H9 (cell line): ENCODE measurements at places on chromosomes 2 and 18.

DNA sequence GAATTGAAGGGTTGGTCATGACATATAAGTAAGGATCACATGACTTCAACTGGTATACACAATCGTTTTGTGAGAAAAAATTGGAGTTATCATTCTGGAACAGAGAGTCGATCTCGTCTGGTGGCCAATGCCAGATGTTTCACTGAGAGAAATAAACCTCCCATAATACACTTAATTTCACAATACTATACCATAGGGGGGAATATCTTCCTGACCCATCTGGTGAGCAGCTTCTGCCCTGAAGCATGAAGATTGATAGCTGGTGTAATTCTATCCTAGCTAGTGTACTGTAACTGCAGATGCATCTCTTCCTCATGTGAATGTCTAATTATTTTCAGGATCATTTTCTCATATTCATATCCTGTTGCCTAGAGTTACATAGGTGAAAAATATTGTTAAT is 15.7 kb upstream of the CDH7 start:
- DNase-seq = no peak
- no peak overlapping the region for H3K4me3 ChIP-seq
- H3K4me1 ChIP-seq = no peaks in the 10 kb centered on the region

GRCh38 chr2:168571061-168571460 is 115.0 kb downstream of the CERS6 start:
- peaks cover 2% of the 10 kb centered on the region; the same call in 1 of the 3 replicates for H3K36me3 ChIP-seq
- no peaks in the 10 kb centered on the region; the same call in 1 of the 2 replicates for H3K4me1 ChIP-seq
- no peak overlapping the region for H3K27ac ChIP-seq
- no peaks in the 10 kb centered on the region for H3K27me3 ChIP-seq

DNA sequence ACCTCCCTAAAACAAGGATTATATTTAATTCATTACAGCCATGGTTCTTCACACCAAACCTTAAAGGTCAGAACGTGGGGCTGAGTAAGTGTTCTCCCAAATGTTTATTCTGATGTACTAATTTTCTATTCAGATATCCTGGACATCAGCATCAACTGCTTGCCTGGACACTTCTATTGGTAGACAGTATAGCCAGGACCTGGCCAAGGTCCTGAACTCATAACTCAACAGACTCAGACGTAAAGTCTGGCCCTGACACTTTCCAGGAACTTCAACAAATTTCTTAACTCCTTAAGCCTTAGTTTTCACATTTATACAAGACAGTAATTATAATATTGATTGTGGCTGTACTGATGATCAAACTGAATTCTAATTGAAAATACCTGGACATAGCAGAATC is 89.1 kb downstream of the AKAIN1 start:
- no peak overlapping the region for H3K4me3 ChIP-seq
- 0 out of 2 replicates have a peak, but pooled peaks cover 1% of the 10 kb centered on the region for H3K4me1 ChIP-seq
- no peak for DNase-seq
- H3K27ac ChIP-seq = no peak overlapping the region

GRCh38 chr2:41779888-41780287 is 267.9 kb upstream of the PKDCC start:
- no peaks in the 10 kb centered on the region for H3K27me3 ChIP-seq
- no peak for DNase-seq
- H3K4me1 ChIP-seq = no peaks in the 10 kb centered on the region
- H3K36me3 ChIP-seq = peaks cover 3% of the 10 kb centered on the region

DNA sequence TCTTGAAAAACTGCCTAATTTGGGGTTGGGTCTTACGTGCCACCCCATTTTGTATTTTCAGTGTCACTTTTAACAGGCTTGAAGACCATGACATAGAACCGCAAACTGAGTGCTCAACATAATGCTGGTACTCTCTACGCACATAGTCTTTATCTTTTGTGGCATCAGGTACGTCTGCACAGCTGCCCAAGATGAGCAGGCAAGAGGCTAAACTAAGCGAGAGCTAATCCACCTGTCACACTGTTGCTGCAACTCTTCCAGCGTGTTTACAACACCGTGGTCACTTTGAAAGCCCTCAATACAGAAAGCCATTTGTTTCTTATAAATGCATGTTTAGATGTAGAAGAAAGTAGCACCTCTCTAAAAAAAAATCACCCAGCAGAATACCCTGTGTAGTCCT is 270.0 kb upstream of the TCF4 start:
- no peaks in the 10 kb centered on the region for H3K27me3 ChIP-seq
- H3K27ac ChIP-seq = no peak overlapping the region
- no peak overlapping the region for H3K4me3 ChIP-seq
- H3K36me3 ChIP-seq = no peaks in the 10 kb centered on the region; the same call in 2 of the 3 replicates

DNA sequence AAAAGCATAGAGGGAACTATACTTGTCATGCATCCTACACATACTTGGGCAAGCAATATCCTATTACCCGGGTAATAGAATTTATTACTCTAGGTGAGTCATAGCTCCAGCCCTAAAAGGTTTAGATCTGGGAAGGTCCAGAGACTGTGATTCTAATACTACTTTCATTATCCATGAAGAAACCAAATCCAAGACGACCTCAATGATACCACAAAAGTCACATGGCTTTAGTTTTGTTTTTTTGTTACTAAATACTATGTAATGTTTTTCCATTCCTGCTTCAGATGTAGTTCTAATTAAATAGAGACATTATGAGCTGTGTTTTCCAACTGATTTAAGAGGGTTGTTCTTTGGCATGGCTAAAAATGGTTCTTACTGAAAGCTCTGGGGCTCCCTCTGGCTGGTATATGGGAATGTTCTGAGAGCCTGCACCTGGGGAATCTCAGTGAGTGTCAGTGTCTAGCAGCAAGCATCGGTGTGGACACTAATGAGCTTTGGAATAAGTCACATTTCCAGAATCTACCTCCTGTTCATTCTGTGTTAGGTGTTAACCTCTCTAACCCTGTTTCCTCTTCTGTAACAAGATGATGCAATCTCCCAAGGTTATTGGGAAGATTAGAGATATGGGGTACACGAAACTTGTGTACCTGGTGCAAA is 20.5 kb upstream of the IL1RL2 start:
- H3K4me1 ChIP-seq = no peaks in the 10 kb centered on the region
- no peaks in the 10 kb centered on the region for H3K27me3 ChIP-seq
- H3K36me3 ChIP-seq = no peaks in the 10 kb centered on the region
- no peak overlapping the region for H3K27ac ChIP-seq
- no peak for DNase-seq
- no peak overlapping the region for H3K4me3 ChIP-seq

DNA sequence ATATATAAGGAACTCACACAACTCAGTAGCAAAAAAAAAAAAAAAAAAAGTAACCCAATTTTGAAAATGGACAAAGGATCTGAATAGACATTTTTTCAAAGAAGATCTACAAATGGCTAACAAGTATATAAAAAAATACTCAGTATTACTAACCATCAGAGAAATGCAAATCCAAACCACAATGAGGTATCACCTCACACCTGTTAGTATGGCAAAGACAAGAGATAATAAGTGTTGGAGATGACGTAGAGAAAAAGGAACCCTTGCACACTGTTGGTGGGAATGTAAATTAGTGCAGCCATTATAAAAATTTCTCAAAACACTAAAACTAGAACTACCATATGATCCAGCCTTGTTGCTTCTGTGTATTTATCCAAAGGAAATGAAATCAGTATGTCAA is 5.8 kb upstream of the CNDP1 start:
- peaks cover 6% of the 10 kb centered on the region; the same call in 1 of the 2 replicates for H3K36me3 ChIP-seq
- DNase-seq = no peak
- H3K27me3 ChIP-seq = no peaks in the 10 kb centered on the region
- H3K27ac ChIP-seq = no peak overlapping the region
- no peaks in the 10 kb centered on the region for H3K4me1 ChIP-seq

GRCh38 chr2:44131177-44131576 is 37.5 kb upstream of the PPM1B start:
- H3K4me1 ChIP-seq = peaks cover 6% of the 10 kb centered on the region; the same call in 1 of the 2 replicates
- peaks cover 30% of the 10 kb centered on the region for H3K36me3 ChIP-seq
- H3K27ac ChIP-seq = peak overlapping the region; percentile 66
- no peak overlapping the region for H3K4me3 ChIP-seq
- H3K27me3 ChIP-seq = no peaks in the 10 kb centered on the region
- DNase-seq = no peak

- H3K4me3 ChIP-seq = no peak overlapping the region
- no peaks in the 10 kb centered on the region for H3K36me3 ChIP-seq
- no peak for DNase-seq
These were observed 244.7 kb upstream of the HS6ST1 start for GRCh38 chr2:128563348-128563687.

GRCh38 chr2:105188343-105188742 is 53.2 kb upstream of the GPR45 start:
- DNase-seq = peak; percentile 1
- peaks cover 18% of the 10 kb centered on the region for H3K36me3 ChIP-seq
- no peaks in the 10 kb centered on the region for H3K27me3 ChIP-seq

GRCh38 chr2:110948027-110948674 is 172.6 kb upstream of the BCL2L11 start:
- no peak overlapping the region for H3K27ac ChIP-seq
- DNase-seq = no peak
- H3K36me3 ChIP-seq = peaks cover 9% of the 10 kb centered on the region
- no peaks in the 10 kb centered on the region for H3K27me3 ChIP-seq
- H3K4me3 ChIP-seq = no peak overlapping the region

DNA sequence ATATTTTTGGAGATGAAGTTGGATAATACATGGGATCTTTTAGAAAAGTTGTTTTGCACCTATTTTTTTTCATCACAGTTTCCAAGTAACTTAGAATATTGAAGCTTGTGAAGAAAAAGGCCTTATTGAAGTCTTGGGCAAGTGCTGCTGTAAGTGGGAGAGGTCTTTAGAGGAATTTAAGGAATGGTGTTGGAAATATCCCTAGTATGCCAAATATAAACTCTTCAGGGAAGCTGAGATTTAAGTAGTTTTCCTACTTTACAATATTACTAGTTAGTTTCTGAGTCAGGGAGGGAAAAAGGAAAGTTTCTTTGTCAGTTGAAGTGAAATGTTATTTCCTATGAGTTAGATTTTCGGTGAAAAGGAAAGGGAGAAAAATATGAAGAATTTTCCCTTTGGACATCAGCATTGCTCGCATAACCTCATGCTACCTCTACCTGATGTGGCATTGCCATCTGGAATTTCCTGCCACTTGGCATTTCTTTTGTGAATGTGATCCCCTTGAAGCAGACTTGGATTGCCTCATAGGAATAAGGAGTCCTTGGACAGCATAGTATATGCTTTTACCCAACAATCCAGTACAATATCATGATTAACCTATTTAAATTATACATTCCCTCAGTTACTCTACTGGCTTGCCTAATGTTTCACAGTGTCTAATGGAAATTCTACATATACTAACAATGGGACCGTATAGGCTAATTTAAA is 12.1 kb downstream of the PLEKHH2 start:
- H3K4me1 ChIP-seq = no peaks in the 10 kb centered on the region
- no peak overlapping the region for H3K4me3 ChIP-seq
- no peak overlapping the region for H3K27ac ChIP-seq
- H3K27me3 ChIP-seq = no peaks in the 10 kb centered on the region

DNA sequence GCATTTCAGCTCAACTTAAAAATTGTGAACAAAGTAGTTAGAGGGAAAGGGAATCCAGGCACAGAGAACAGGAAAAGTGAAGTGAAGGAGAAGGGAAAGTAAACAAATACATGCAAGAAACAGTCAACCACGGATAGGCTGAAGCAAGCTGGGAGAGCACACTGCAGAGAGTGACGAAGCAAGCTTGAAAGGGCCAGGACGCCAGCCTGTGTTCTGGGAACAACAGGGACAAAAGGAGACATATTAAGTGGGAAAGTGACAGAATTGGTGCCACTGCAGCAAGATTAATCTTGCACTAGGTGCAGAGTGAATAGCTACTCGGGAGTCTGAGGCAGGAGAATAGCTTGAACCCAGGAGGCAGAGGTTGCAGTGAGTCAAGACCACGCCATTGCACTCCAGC is 197.3 kb downstream of the SOX11 start:
- peaks cover 3% of the 10 kb centered on the region; the same call in 1 of the 2 replicates for H3K4me1 ChIP-seq
- no peaks in the 10 kb centered on the region for H3K36me3 ChIP-seq
- no peak for DNase-seq
- H3K27me3 ChIP-seq = no peaks in the 10 kb centered on the region
- no peak overlapping the region for H3K4me3 ChIP-seq

GRCh38 chr2:15293262-15293937 is 267.7 kb downstream of the NBAS start:
- DNase-seq = no peak
- peaks cover 6% of the 10 kb centered on the region; the same call in 2 of the 3 replicates for H3K36me3 ChIP-seq
- no peak overlapping the region for H3K4me3 ChIP-seq
- H3K27me3 ChIP-seq = no peaks in the 10 kb centered on the region

DNA sequence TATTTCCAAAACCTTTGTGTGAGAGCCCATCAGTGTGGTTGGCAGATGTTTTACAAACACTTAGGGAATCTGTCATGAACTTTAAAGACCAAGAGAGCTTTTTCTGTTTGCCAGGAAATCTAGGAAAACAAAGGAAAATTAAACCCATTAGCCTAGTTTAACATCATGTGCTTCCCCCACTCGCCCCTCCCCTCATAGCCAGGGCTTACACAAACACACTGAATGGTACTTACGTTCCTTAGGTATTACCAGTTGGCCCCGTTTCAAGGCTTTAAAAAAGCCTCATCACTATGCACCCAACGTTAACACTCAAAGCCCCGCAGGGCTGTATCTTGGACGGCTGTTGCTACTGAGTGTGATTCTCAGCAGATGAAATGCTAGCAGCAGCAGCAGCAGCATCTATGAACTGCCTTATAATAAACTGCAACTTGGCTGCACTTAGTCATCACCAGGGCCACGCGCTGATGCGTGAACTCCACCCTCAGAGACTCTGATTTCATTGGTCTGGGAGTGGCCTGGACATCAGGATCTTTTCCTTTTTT is 20.1 kb upstream of the TTC39C start:
- no peak overlapping the region for H3K27ac ChIP-seq
- H3K36me3 ChIP-seq = no peaks in the 10 kb centered on the region
- no peaks in the 10 kb centered on the region for H3K27me3 ChIP-seq

DNA sequence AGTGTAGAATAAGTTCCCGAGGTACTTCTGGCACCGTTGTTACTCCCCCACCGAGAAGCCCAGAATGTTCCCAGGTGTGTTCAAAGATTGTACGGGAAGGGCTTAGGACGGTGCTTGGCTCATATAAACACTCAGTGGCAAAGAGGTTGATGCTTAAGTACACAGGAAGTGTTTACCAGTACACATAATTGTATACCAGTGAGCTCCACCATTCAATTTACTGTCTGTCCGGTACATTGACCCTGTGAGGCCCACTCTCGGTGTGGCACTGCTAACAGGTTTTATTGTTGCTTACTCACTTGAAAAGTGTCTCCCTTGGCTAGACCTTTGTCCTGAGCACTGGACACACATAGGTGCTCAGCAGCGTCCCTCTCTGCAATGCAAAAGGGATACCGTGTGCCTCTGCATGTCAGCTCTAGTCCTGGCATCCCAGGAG is 191.0 kb downstream of the NEDD4L start:
- H3K36me3 ChIP-seq = peaks cover 7% of the 10 kb centered on the region; the same call in 1 of the 2 replicates
- no peak for DNase-seq
- H3K27ac ChIP-seq = no peak overlapping the region
- no peaks in the 10 kb centered on the region for H3K27me3 ChIP-seq
- H3K4me1 ChIP-seq = peaks cover 5% of the 10 kb centered on the region; the same call in 1 of the 2 replicates

- no peaks in the 10 kb centered on the region for H3K27me3 ChIP-seq
- DNase-seq = no peak
- no peaks in the 10 kb centered on the region; the same call in 2 of the 3 replicates for H3K36me3 ChIP-seq
- no peak overlapping the region for H3K4me3 ChIP-seq
- peaks cover 5% of the 10 kb centered on the region; the same call in 1 of the 2 replicates for H3K4me1 ChIP-seq
These were observed 76.4 kb downstream of the BOD1L2 start for GRCh38 chr18:57223144-57223870.
